NCI-H1436 treated with DMSO at 0.1 percent for 48 hours (cell line): ENCODE measurements at places on chromosomes 1 and 21.

DNA sequence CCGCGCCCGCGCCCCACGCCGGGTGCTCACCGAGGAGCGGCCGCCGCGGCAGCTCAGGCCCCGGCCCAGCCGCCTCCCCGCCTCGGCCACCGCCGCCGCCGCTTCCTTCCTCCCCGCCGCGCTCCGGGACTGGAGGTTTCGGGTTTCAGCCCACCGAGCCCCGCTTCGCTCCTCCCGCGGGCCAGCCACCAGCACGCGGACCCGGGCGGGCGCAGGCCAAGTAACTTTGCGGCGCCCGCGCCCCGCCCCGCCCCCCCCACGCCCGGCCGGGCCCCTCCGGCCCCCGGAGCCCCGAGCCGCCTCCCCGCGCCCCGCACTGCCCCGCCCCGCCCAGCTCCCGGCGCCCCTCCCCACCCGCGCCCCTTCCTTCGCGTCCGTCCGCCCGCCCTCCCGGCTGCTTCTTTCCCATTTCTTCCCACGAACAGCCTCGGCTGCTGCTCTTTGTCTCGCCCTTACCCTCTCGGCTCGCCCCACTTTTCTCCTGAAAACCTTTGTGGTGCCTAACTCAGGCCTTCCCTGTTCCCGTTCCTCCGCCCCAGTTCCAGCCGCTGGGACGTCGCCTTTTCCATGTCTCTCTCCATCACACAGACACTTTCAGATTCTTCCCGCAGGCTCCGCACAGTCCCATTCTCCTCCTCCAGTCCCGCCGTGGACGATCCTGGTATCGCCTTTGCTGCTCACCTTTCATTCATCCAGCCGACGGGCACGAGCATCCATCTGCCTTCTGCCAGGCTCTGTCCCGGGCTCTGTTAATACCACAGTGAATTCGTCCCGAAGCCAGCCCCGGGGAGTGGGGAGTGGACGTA is at the start of gene GPR161:
GPR161 (minus strand) TSS at position 222 of the 806 bp plus-strand sequence. CDS start 32,080 bp downstream, outside the sequence.
- DNase-seq, result no peak

DNA sequence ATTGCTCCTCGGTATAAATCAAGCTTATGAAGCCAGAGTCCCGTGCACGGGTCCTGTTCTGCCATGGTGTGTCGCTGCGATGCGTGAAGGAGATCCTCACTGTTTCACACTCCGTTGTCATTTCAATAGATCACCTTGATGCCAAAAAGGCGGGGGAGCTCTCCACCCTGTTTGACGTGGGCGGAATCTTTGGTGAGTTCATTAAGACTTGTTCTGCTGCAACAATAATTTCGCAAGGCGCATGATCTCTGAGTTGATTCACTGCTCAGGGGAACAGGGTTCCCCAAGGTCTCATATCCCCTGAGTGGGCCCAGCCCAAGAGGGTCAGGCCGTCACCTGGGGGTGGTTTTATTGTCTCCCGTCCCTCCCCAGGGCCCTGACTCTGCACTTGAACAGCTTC is 50.0 kb downstream of the SLC37A1 start:
- DNase-seq, result no peak

GRCh38 chr1:96329121-96329520 is 392.5 kb upstream of the PTBP2 start:
- no peak for DNase-seq

- DNase-seq, result no peak
Measured at GRCh38 chr21:34203851-34204420, 130.6 kb downstream of the MRPS6 start.

- no peak for DNase-seq
Measured at GRCh38 chr21:21921410-21922232, 923.4 kb downstream of the NCAM2 start.

DNA sequence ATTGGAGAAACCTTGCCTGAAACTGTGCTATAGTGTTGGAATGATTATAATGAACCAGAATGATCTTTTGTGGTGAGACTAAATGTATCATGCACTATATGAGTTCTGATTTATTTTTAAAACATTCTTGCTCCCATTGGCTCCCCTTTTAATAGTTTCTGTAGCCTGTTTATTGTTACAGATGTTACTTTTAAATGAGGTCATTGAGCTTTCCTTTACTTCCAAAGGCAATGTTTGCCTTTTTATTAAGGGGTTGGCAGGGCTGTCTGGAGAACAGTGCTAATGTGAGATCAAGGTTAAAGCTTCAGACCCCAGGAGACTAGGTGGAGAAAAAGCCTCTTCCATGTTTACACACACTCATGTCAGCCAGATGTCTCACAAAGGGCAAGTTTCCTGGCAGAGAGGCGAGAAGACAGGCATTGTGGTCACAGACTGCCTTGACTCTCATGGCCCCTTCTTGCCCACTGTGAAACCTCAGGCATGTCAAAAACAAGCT is 120.6 kb upstream of the RAVER2 start:
- no peak for DNase-seq

DNA sequence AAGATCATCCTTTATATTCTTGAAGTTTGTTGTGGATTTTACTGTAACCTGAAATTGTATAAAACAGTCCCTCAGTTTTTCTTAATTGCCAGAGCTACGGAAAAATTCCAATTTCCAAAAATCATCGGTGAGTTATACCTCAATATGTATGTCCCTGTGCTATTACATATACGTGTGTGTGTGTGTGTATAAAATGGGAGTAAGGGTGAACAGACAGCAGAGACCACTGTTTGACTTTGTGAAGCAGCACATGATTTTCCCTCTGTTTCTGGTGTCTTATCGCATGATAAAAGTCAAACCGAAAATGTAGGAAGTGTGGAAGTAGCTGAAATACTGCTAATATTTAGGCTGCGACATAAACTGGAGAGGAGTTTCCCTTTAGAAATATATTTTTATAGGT is 1.2 kb downstream of the OR2T1 start:
- no peak for DNase-seq

DNA sequence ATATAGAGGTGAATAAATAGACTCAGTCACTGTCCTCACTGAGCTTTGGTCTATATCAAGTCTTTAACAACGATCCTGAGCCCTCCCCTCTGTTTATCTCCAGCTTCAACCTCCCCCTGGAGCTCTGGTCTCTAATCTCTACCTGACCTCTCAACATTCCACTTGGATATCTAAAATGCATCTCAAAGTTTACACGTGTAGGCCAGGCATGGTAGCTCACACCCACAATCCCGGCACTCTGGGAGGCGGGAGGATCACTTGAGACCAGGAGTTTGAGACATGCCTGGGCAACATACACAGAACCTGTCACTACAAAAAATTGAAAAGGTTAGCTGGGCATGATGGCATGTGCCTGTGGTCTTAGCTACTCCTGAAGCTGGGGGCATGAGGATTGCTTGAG is 53.4 kb downstream of the GADD45A start:
- no peak for DNase-seq
